ENCODE measurements at places on chromosomes 7 and 10.

- H3K27ac ChIP-seq: no peak overlapping the region
- peaks cover 36% of the 10 kb centered on the region for H3K27me3 ChIP-seq
- peaks cover 15% of the 10 kb centered on the region for H3K4me1 ChIP-seq
- no peaks in the 10 kb centered on the region for H3K36me3 ChIP-seq
- no peak overlapping the region for H3K4me3 ChIP-seq
These were observed 99.4 kb downstream of the CTBP2 start for GRCh38 chr10:125060826-125061556.

GRCh38 chr10:22631646-22632278 is 82.6 kb downstream of the PIP4K2A start:
- peaks cover 89% of the 10 kb centered on the region for H3K4me1 ChIP-seq
- H3K4me3 ChIP-seq: peak overlapping the region; percentile 67
- no peak for DNase-seq
- H3K27me3 ChIP-seq: no peaks in the 10 kb centered on the region

DNA sequence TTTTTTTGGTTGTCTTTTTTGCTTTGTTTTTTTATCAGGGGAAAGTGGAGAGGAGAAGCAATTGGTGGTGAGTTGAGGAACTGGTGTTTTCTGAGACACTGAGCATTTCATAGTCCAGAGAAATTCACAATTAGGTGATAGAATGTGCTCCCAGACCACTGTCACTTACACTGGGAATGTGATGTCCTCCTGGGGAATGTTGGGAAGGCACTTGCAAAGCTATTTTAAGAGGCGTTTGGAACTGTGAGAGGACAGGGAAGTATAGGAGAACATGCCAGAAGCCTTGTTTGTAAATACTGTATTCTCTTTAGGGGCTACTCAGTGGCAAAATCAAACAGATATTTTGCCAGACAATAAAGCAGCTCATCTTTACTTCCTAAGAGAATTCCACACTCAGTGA is 16.0 kb downstream of the CHRM2 start:
- no peaks in the 10 kb centered on the region for H3K27me3 ChIP-seq
- no peak overlapping the region for H3K4me3 ChIP-seq
- no peaks in the 10 kb centered on the region for H3K36me3 ChIP-seq
- no peaks in the 10 kb centered on the region for H3K4me1 ChIP-seq
- no peak overlapping the region for H3K27ac ChIP-seq
- no peak for DNase-seq

- no peak overlapping the region for H3K4me3 ChIP-seq
- H3K4me1 ChIP-seq: peaks cover 3% of the 10 kb centered on the region
- H3K27me3 ChIP-seq: no peaks in the 10 kb centered on the region
- H3K36me3 ChIP-seq: peaks cover 4% of the 10 kb centered on the region
These were observed 131.9 kb downstream of the LHPP start for GRCh38 chr10:124593431-124593985.

GRCh38 chr10:75399461-75400162 is 2.0 kb downstream of the ZNF503 start:
- no peak overlapping the region for H3K27ac ChIP-seq
- DNase-seq: peak; percentile 52
- H3K4me1 ChIP-seq: peaks cover 27% of the 10 kb centered on the region
- H3K27me3 ChIP-seq: peaks cover 54% of the 10 kb centered on the region
- H3K36me3 ChIP-seq: no peaks in the 10 kb centered on the region
- peak overlapping the region; percentile 76 for H3K4me3 ChIP-seq

- H3K4me1 ChIP-seq: no peaks in the 10 kb centered on the region
- peaks cover 2% of the 10 kb centered on the region for H3K27me3 ChIP-seq
- H3K36me3 ChIP-seq: no peaks in the 10 kb centered on the region
These were observed 253.5 kb upstream of the PRKCQ start for GRCh38 chr10:6833458-6834011.

DNA sequence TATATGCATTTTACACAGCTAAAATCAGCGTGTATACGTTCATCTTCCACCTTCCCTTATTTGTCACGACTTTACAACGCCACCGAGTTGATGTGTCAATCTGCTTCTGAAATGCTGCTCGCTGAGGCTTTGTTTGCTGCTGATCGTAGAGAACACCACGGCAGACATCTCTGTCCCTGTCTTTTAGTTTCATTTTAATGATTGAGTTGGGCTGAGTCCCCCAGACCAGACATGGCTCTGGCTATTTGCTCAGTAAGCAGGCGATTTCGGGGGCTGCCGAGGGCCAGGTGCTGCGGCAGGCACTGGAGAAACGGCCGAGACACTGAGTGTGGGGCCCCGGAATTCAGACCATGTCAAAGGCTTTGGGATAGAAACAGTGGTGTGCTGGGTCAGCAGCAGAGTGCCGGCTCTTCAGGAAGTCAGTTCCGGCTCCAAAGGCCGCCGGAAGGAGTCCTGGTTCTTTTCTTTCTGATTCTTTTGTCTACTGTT is 5.0 kb downstream of the LRRC27 start:
- peaks cover 34% of the 10 kb centered on the region for H3K4me1 ChIP-seq
- peaks cover under 1% of the 10 kb centered on the region for H3K36me3 ChIP-seq
- H3K27ac ChIP-seq: peak overlapping the region; percentile 32
- peak; percentile 24 for DNase-seq
- H3K27me3 ChIP-seq: no peaks in the 10 kb centered on the region
- peak overlapping the region; percentile 72 for H3K4me3 ChIP-seq

DNA sequence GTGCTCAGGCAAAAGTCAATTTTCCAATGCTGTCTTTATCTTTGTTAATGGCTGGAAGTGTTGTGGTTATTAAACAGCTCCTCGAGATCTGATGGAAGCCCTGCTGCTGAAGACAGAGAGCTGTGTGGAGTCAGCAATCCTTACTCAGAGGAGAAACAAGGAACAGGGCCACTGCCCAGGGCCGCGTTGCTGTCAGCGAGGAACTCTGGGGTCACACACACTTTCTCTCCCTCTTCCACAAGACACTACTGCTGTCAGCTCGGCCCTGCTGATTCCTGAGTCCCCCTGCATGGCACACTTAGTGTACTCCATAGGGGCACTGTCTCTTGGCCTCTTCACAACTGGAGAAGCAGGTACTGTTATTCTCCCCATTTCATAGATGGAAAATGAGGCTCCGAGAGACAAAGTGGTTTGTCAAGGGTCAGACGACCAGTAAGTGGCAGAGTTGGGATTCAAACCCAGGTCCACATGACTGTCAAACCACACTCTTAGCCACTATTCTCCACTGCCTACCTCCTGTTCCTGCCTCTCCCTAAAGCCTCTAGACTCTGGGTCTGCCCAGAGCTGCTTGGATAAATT is 29.3 kb upstream of the PDCD4 start:
- peaks cover 53% of the 10 kb centered on the region for H3K4me1 ChIP-seq
- peak overlapping the region; percentile 86 for H3K27ac ChIP-seq
- H3K4me3 ChIP-seq: peak overlapping the region; percentile 44
- H3K36me3 ChIP-seq: no peaks in the 10 kb centered on the region
- H3K27me3 ChIP-seq: no peaks in the 10 kb centered on the region
- no peak for DNase-seq

- H3K27ac ChIP-seq: no peak overlapping the region
- peaks cover 12% of the 10 kb centered on the region for H3K27me3 ChIP-seq
- H3K36me3 ChIP-seq: no peaks in the 10 kb centered on the region
- H3K4me1 ChIP-seq: peaks cover 13% of the 10 kb centered on the region
- no peak overlapping the region for H3K4me3 ChIP-seq
These were observed 7.5 kb downstream of the PDGFA start for GRCh38 chr7:512146-512510.

DNA sequence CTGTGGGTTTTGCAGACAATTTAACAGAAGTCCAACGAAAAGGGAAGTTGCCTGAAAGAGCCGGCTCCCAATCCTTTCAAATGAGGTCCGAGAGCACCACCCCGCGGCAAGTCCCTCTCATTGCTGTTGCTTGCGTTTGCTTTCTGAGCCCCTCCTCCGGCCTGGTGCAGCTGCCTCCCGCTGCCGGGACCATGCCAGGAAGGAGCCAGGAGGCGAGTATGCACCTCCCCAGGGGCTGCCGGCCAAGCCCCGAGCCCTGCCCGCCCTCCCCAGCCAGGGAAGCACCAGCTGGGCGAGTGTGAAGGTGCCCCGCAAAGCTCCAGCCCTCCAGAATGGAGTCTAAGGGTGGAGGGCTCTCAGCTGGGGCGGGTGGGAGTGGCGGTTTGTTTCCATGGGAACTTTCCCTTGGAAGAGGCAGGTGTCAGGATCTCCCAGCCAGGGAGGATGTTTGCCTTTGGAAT is 25.8 kb upstream of the PPP2R2D start:
- peaks cover 19% of the 10 kb centered on the region for H3K27me3 ChIP-seq
- no peaks in the 10 kb centered on the region for H3K36me3 ChIP-seq
- H3K4me3 ChIP-seq: no peak overlapping the region
- DNase-seq: peak; percentile 76
- no peak overlapping the region for H3K27ac ChIP-seq
- peaks cover 4% of the 10 kb centered on the region for H3K4me1 ChIP-seq

Measured in activated CD8-positive, alpha-beta T cell treated with anti-CD3 and anti-CD28 coated beads for 36 hours (primary cell).